ENCODE measurements at places on chromosomes 5 and 9.
A peak's percentile ranks its signal among the peaks of the same experiment; 100 is the strongest.

DNA sequence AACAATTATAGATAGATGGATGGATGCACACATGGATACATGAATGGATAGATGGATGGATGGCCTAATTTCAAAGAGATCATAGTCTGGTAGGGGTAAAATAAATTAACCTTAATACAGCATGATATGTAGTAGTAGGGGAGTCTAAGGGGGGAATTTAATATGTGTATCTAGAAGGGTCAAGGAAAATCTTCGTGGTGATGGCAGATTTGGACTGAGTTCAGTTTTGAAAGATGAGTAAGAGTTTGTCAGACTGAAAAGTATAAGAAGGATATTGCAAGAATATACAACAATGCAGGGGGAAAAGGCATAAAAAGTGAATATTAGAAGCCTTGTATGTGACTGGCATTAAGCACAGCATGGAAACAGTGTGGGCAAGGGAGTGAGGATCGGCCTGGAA lies 98.7 kb downstream of the ZNF462 start:
- DNase-seq, result no peak

DNA sequence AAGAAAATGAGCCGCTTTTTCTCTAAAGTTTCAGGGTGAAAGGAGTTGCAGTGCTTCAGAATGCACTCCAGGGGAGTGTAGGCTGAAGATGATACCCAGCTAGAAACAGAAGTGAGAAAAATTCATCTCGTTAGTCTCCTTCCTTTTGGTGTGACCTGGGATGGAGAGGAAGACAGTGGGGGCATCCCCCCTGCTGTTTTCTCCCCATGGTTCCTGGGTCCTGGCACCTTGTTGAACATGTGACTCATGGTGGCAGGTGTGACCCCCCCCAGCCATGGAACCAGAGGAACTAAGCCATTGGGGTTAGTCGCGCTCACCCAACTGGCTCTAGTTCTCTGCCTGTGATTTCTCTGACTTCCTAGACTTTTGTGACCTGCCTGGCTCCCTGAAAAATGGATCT lies 424.6 kb downstream of the CSNK1G3 start:
- no peak for DNase-seq

- DNase-seq, result peak; percentile 16
Measured at GRCh38 chr9:14097215-14097614, 216.7 kb downstream of the NFIB start.

DNA sequence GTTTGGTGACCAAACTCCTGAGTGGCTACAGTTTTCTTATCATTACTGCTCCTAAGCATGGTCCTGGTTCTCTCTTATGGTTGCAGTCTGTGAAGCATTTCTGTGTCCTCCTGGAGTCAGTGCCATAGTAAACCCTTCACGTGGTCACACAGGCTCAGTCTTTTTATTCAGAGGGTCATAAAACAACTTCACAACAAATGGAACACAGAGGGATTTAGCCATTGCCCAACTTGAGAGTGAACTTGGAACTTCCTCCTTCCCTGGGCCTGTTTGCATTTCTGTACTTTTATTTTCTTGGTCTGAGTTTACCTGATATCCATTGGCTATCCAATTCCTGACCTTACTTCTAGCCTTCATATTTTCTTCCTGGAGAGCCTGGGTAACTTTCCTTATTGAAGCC lies 144.9 kb downstream of the CCDC192 start:
- no peak for DNase-seq

DNA sequence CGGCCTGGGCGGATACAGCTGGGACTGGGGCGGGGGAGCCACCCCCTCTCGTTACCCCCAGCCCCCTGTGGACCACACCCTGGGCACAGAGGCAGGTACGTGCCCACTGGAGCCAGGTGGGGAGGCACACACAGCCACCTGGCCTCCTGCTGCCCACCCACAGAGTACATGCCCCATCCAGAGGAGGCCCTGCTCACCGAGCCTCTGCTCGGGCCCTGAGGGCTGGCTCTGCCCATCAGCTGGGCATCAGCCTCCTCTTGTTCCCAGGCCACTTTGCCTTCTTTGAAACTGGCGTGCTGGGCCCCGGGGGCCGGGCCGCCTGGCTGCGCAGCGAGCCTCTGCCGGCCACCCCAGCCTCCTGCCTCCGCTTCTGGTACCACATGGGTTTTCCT lies 6.3 kb downstream of the MAMDC4 start:
- no peak for DNase-seq

- DNase-seq, result no peak
Measured at GRCh38 chr9:17928228-17928627, 349.4 kb downstream of the SH3GL2 start.

- no peak for DNase-seq
Measured at GRCh38 chr5:151288180-151288579, 15.4 kb downstream of the SLC36A3 start.

DNA sequence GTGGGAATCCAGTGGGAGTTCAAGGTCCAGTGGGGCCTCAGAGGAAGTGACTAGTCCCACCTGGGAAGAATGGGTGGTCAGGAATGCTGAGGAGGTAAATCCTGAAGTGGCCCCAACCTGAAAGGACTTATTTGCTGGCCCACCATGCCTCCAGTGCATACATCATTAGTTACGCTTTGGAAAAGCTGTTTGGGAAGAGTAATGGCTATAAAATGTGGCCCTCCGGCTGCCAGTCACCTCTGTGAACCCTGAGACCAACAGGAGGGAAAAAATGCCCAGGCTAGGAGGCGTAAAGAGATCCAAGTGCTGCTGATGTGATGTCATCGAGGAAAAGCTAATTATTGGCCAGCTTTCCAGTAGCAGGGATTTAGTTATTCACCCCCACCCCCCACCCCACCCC lies 2.7 kb upstream of the SLC26A2 start:
- DNase-seq, result peak; percentile 94

DNA sequence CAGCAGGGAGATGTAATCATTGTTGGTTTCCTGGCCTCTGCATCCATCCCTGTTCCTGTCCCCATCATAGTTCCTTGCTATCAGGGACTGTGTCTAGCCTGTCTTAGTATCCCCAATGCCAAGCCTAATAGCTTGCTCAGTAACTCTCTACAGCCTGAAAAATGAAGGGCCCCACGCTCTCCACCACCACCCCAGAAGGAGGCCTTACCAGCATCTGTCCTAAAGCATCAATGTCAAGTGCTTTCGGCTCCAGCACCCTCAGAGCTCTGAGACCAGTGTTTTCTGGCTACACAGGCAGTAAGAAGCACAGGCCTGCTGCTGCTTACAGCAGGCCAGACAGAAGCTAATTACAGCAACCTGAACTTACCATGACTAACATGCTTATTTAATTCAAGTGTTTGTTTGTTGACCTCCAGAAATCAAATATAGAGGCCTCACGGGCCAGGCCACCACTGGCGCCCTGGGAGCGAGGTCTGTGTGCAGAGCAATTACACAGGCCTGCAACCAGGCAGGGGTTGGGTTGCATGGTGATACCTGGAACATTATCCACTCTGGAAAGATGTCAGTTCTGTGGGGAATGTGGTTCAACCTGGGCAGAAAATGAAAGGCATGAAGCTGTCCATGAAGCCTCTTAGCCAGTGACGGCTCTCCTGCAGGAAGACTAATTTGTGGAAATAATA lies 124.3 kb downstream of the SLC1A3 start:
- DNase-seq, result no peak

GRCh38 chr5:147461915-147462314 lies 48.0 kb downstream of the DPYSL3 start:
- DNase-seq, result no peak

GRCh38 chr9:137989999-137990715 lies 112.6 kb downstream of the CACNA1B start:
- no peak for DNase-seq

DNA sequence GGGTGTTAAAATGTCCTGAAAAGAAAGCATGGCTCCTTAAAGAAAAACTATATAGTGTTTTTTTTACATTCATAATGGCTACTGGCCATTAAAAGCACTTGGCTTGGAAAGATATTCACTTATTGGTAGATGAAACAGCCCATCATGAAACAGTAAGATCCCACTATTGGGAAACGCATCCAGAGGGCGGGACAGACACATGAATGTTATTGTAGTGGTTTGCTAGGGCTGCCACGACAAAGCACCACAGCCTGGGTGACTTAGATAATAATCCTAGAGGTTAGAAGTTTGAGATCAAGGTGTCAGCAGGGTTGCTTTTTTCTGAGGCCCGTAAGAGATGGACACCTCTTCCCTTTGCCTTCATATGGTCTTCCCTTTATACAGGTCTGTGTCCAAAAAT lies 139.4 kb upstream of the ANKH start:
- DNase-seq, result no peak

DNA sequence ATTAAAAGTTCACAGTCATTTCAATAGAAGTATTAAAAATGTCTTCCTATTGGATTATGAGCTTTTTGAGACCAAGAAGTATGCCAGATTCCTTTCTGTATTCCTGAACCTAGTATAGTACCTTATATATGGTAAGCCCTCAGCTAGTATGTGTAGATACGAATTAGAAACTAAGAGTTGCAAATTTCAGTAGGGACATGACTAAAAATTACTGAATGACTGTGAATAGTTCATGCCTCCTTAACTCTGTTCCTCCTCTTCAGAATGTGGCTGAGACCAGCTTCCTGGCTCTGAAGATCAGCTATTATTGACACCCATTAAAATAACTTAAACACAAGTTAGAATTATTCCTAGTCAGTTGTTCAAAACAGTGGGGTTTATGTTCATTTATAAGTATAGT lies 19.7 kb downstream of the KDM3B start:
- DNase-seq, result no peak

DNA sequence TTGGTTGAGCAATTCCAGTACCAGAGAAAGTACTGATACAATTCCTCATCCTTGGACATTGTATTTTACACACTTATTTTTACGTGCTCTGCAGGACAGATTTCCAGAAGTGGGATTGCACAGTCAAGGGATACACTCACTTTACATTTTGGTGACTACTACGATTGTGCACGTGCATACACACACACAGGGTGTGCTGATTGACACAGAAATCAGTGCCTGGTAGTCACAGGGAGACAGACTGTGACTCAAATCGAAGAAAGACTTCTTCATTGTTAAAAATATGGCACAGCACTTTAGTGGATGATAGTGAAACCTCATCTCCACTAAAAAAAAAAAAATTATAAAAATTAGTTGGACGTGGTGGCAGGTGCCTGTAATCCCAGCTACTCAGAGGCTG lies 1.5 kb downstream of the GARIN3 start:
- DNase-seq, result no peak

DNA sequence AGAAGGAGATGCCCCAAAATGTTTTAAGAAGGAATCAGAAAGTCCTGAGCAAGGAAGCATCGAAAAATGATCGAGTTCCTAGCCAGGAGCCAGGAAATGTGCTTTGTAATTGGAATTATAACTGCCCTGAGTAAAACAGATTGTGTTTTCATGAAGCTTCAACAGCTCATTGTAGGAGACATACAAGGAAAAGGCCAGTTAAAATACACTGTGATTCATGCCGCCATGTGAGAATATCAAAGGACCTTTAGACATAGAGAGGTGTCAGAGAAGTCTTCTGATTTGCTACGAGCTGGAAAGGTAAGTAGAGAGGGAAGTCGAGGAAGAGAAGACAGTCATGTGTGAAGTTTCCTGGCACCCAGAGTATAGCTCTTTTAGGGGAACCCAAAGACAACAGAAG lies 60.9 kb downstream of the NR3C1 start:
- no peak for DNase-seq

GRCh38 chr5:67123819-67124218 lies 72.8 kb downstream of the CD180 start:
- no peak for DNase-seq

- DNase-seq, result no peak
Measured at GRCh38 chr5:128538000-128538249, at the start of gene FBN2. FBN2 (minus strand) TSS chr5:128538245; CDS start chr5:128537603, 642 bp downstream.

- no peak for DNase-seq
Measured at GRCh38 chr5:172380301-172380986, 73.9 kb downstream of the SH3PXD2B start.

DNA sequence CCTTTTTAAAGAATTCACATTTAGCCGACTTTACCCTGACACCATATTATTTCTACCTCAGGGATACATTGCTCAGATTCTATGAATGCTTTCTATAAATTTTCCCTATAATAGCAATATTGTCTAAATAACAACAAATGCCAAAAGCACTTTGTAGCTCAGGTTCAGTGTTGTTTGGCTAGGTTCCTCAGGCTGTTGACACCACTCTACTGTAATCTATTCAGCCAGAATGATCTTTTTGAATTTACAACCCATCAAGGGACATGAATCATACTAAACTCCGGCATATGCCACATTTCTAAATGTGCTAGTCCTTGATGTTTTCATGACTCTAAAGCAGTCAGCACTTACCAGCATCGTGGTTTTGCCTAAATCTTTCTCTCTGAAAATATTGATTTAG lies 641.5 kb upstream of the CDH10 start:
- DNase-seq, result no peak

DNA sequence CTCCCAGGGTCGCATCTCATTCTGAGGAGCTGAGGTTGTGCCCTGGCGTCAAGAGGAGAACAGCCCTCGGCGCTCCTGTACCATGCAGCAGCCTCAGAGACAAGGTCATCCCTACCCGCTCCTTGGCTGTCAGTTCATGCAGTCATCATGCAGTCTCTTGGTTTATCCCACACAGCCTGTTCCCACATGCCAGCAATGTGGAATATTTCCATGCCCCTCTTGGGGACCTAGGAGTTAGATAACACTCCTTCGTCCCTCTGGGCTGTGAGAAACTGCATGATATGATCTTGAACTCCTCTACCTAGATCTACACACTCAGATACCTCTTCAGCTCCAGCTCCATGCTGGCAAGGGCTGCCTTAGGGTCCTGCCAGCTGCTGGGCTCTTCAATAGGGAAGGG lies 97.6 kb downstream of the BOD1 start:
- no peak for DNase-seq

Measured in ACHN (cell line).